Hippocampal formation (tissue), 2 donors: ENCODE measurements at places on chromosomes 16 and 17.

GRCh38 chr17:17874478-17874877 lies 37.7 kb upstream of the SREBF1 start:
- no peak for DNase-seq

DNA sequence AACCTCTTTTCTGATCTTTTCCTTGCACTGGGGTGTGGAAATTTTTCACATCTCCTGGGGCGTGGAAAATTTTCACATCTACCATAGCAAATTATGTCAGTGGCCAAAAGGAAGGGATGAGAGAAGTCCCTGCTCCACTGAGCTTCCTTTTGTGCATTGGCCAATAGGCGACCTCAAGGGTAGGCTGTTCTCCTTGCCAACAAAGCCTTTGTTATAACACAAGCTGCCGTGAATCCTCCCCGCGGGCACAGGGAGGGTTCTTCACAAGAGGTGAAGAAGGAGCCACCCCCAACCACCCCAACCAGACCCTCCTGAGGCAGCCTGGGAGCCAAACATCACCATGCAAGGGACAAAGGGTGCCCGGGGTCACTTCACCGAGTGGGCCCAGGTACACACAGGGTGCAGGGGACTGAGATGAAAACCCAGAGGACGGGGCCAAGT lies 6.5 kb downstream of the SLC5A11 start:
- peak; percentile 57 for DNase-seq

GRCh38 chr16:2752035-2752849 lies at the start of gene SRRM2:
TSS of gene SRRM2 (plus strand) at chr16:2752638. CDS start at chr16:2756365, 3,727 bp downstream.
- DNase-seq = peak; percentile 88

GRCh38 chr16:54284931-54285413 lies 1.6 kb downstream of the IRX3 start:
- no peak for DNase-seq

GRCh38 chr17:75073618-75074047 lies 14.1 kb upstream of the SLC16A5 start:
- DNase-seq = no peak

DNA sequence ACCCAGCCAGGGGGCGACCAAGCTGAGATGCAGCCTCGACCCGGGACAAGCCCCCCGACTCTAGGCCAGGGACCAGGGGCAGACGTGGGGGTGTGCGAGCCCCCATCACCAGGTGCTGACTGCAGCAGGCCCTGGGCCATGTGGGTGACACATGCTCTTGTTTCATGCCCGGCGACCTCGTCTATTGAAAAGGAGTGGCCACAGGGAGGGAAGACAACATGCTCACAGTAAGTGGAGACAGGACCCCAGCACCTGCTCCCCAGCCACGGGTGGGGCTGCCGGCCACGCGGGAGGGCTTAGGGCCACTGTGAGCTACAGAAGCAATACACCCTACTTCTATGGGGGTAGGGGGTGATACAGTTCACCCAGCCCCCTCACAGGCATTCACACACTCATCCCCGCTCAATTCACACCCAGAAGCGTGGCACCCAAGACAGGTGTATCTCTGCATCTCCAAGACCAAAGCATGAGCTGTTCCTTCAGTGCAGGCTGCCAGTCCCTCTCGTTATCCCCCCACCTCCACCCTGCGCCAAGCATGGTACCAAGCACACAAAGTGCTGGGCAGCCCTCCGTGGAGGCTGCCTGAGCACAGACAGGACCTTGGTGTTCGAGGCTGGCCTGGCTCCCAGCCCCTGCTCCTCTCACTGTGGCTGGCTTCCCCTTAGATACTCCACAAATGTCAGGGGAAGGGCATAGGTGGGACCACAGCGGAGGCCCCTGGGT lies 13.6 kb downstream of the VASN start:
- no peak for DNase-seq

DNA sequence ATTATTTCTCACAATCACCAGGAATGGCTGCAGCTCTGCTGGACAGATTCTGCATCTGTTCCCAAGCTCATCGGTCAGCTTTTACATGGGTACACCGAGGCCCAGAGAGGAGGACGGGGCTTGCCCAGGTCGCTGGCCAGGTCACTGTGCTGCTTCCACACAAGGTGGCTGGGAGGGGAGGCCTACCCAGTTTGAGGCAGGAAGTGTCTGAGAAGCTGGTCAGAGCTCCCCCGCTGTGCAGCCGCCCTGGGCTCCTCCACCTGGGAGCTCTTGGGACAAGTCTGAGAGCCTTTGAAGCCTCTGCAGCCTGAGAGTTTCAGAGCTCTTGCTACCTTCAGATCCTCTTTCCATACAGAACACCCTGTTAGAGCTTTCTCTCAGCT lies 143.3 kb downstream of the CLEC16A start:
- DNase-seq = no peak

DNA sequence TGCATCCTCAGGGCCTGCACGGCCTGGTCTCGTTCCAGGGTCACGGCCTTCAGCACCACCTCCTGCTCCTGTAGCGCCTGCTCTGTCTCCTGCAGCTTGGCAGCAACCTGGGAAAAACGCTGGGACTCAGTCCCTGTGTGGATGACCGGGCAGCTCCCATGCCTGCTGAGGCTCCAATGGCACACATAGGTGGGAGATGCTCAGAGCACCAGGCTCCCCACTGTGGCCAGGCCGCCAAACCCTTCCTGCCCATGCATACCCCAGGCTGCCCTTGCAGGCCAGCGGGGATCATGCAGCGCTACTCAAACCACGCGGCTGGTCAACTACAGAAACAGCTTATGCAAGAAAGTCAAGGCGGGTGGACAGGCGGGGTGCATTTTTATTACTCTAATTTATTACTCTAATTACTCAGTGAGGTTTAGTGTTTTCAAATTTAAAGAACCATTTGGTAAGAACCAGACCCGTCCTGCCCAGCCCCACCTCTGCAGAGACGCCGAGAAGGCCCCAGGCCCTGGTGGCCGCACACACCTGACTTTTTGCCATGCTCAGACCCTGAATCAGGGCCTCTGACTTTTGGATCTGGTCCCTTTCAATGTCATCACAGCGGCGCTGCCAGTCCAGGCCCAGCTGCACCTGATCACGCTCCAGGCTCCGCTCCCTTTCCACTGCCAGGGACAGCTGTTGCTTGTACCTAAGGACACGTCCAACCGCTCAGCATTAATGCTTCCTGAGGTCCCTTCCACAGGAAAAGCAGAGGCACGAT lies 34.0 kb downstream of the CCDC57 start:
- DNase-seq = no peak

- peak; percentile 41 for DNase-seq
Observed at GRCh38 chr17:38867179-38867967, 2.5 kb upstream of the LASP1 start.

- no peak for DNase-seq
Observed at GRCh38 chr17:50775926-50776325, 8.6 kb upstream of the ANKRD40CL start.

DNA sequence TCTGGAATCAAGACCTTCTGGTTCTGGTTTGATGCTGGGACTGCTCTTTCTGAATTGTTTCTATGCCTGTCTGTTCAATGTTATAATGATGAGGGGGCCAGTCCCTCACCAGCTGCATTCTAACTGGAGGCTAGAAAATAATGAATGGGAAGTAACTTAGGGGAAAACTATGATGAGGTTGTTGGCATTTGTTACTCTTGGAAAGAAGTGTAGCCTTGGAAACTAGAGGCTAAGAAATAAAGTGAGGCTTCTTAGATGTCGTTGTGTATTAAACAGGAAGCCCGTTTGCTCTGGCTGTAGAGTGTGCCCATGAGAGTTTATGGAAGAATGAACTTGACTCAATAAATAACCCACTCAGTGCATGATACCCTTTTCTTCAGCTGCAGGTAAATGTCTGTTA lies 140.8 kb downstream of the PRKCA start:
- DNase-seq = no peak

- DNase-seq = no peak
Observed at GRCh38 chr16:78844682-78845081, 745.2 kb downstream of the WWOX start.

GRCh38 chr17:31437720-31438400 lies 46.4 kb downstream of the RAB11FIP4 start:
- DNase-seq = no peak

- no peak for DNase-seq
Observed at GRCh38 chr17:66834919-66835454, at the start of gene CACNG5. TSS of gene CACNG5 (plus strand) at chr17:66835117. CDS start at chr17:66877333, 42,216 bp downstream.

DNA sequence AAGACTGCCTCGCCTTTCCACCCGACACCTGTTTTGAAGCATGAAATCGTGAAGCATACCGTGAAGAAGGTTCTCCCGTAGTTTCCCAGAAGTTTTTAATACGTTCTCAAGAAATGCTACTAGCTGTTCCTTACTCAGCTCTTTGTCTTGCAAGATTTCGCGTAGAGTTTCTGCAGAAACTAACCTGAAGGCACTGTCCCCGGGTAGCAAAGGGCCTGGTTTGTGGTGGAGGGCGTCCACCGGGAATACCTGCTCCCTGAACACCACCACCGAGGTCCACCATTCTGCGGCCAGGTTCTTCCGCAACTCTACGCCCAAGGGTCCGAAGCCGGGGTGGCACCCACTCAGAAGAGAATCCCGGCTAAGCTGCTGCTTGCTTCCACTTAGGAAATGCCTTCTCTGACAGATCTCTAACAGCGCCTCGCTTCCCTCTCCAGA lies 487 bp downstream of the POLG2 start:
- no peak for DNase-seq

GRCh38 chr17:76659928-76660655 lies 16.5 kb upstream of the ST6GALNAC1 start:
- DNase-seq = no peak

DNA sequence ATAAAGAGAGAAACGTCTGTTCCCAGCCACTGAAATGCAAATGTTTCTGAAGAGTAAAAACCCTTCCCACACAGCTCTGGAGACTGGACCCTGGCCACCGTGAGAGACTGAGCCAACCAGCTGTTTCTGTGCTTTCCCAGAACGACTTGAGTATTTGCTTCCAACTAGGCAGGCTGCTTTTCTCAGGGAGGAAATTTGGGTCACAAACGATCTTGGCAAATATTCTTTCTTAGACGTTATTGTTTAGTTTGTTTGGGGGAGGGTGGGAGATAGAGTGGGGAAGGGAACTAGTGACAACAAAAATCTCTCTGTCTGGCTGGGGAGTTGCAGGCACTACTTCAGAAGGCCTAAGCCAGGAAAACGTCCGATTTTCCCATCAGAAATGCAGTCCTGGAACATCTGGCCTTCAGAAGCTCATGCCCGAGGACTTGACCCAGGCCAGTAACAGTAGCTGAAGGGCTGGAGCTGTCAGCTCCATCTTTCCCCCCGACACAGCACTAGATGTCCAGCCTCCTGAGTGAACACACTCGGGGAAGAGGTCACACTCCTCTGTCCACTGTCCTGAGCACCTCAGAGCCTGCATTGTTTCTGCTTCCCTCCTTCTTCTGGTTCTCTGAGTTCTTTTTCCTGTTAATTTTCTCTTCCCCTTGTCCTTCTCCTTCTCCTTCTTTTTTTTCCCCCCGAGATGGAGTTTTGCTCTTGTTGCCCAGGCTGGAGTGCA lies 4.0 kb downstream of the CCDC92B start:
- DNase-seq = no peak

DNA sequence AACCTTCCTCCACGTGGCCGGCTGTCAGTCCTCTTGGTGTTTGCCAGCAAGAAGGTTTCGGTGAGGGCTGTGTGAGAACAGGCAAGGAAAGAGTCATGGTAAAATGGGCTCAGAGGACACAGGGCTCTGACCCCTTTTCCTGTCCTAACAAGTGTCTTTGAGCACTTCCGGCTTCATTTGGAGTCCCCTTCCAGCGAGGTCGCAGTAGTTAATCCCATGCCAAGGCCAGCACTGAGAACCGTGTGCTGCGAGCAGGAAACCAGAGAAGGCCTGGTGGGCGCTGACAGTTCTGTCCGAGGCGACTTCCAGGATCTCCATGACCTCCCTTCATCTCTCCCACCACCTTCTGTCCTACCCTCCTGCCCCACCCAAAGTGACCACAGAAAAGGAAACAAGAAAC lies 168.1 kb downstream of the ZFHX3 start:
- DNase-seq = no peak

DNA sequence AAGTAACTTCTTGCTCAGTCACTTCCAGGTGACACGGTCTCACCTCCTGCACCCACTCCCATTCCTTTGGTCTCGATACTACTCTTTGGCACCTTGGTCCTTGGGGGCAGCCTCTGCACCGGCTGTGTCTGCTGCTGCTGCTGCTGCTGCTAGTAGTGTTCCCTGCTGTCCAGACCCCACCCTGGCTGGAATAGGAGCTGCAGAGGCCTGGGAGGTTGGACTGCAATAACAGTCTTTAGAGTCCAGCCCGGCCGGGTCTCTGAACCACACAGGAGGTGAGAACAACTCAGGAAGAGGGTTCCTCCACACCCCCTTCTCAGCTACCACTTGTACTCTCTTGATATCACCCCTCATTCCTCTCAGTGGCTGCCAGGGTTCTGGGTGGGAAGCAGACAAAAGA lies 231.1 kb upstream of the NLRP1 start:
- DNase-seq = no peak

GRCh38 chr16:29959293-29959692 lies 2.6 kb upstream of the TMEM219 start:
- no peak for DNase-seq

- no peak for DNase-seq
Observed at GRCh38 chr16:50584033-50584722, 36.0 kb downstream of the NKD1 start.

- no peak for DNase-seq
Observed at GRCh38 chr17:28261219-28261618, 57.8 kb upstream of the TMEM97 start.

- peak; percentile 94 for DNase-seq
Observed at GRCh38 chr16:51151961-51152663, 1.0 kb upstream of the SALL1 start.

- DNase-seq = no peak
Observed at GRCh38 chr16:23080329-23080728, 68.9 kb downstream of the USP31 start.

DNA sequence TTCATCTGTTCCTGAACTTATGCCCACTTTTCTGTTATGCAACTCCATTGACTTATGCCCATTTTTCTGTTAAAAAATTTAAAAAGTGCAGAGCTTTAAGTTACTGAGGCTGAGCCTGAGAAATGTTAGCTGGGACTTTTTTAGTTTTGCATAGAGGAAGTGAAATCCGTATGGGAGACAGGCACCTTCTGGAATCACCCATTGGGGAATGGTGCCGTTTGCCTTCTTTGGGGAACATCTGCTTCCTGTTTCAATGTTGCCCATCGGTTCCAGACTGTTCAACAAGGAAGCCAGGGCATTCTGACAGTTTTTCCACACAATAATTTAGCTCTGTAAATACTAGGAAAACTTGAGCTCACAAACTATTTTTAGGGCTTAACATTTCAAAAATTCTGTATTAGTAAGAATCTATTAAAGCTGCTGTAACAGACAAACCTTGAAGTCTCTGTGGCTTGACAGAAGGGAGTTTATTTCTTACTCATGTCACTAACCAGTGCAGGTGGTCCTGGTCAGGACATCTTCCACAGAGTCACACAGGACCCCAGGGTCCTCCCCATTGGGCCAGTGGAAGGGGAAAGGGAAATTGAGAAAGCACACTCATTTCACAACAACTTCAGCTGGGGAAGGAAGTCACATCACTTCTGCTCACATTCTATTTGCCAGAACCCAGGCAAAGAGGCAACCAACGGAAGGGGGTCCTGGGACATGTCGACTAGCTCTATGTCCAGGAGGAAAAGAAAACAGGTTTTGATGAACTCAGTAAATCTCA lies 17.2 kb downstream of the PRKCB start:
- no peak for DNase-seq

GRCh38 chr17:51640108-51640622 lies 379.8 kb downstream of the UTP18 start:
- no peak for DNase-seq

- DNase-seq = no peak
Observed at GRCh38 chr16:7304279-7304678, 28.4 kb upstream of the RBFOX1 start.
